ENCODE measurements at places on chromosomes 12 and 14.

GRCh38 chr14:88910386-88910785 lies 85.9 kb downstream of the TTC8 start:
- DNase-seq: no peak

DNA sequence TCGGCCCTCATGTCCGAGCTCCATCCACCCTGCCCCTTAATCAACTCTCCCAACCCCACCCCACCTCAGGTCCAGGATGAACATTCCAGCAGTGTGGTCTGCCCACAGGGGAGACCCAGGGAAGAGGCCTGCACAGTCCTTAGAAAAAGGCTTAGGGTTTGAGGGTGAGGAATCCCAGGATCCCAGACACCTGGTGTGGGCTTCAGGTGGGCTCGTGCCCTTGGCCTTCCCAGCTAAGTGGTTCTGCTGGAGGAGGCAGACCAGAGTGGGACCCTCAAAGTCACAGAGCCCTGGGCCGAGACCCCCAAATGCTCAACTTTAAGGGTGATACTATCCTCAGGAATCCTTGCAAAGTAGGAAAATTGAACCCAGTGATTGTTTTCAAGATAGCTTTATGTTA lies 25.4 kb upstream of the PPP2R5C start:
- DNase-seq: no peak

- peak; percentile 34 for DNase-seq
These were observed 23.5 kb downstream of the DCAF5 start for GRCh38 chr14:69129264-69129880.

GRCh38 chr12:109461846-109462756 lies 15.0 kb downstream of the KCTD10 start:
- DNase-seq: no peak

DNA sequence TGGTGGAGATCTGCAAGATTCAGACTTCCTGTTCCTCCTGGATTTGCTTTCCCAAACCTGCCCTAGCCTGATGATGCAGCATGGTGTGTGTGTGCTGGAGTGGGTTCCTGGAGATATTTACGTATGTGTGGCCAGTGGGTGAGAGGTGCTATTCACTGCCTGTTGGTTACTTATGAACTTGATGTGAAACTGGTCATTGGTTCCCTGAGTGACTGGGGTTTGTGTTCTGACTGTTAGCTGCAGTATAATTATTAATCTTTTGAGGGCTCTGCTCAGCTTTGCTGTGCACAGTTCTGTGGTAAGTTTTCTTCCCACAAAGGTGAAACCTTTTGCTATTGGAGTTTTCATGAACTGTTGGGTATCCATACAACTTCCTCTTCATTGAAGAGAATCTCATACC lies 541.8 kb upstream of the FBXO33 start:
- no peak for DNase-seq
